ENCODE measurements at places on chromosomes 12 and 14. TPM values are rescaled to one million over a fixed set of nuclear protein-coding genes. Genes with fewer than 3 reads are reported as not detected.

Gene CCDC85C
- 11.8 TPM for total RNA-seq

Gene ARHGAP5
- total RNA-seq = 42.5 TPM

Gene TUNAR
- total RNA-seq = not detected

Gene TAS2R7
- not detected for total RNA-seq

Gene RNASE3
- total RNA-seq = not detected

Gene B4GALNT1
- total RNA-seq = 0.80 TPM

Gene CD163L1
- total RNA-seq = 0.97 TPM

Gene KERA
- not detected for total RNA-seq

Gene KRT6C
- total RNA-seq = not detected

Gene CCDC60
- total RNA-seq = not detected

Gene CLEC2A
- not detected for total RNA-seq

Gene AQP5
- total RNA-seq = not detected

Gene ALDH1L2
- 1.2 TPM for total RNA-seq

Gene COX8C
- not detected for total RNA-seq

Gene GPD1
- 0.33 TPM for total RNA-seq

Gene LRP6
- 1.1 TPM for total RNA-seq

Gene KIF5A
- total RNA-seq = 1.6 TPM

Gene IGF1
- total RNA-seq = 1.6 TPM

Gene CLEC9A
- not detected for total RNA-seq

Gene TBX5
- total RNA-seq = not detected

Gene FAM186B
- 0.11 TPM for total RNA-seq

Gene ZFHX2
- total RNA-seq = 0.75 TPM

Gene ANO4
- not detected for total RNA-seq

Gene GNG2
- total RNA-seq = 253 TPM

Gene PRICKLE1
- total RNA-seq = 0.89 TPM

Gene TMEM117
- 1.0 TPM for total RNA-seq

Gene SMIM41
- total RNA-seq = not detected

Gene PPP1R1A
- not detected for total RNA-seq

Gene DBX2
- not detected for total RNA-seq

Gene OAS3
- 221 TPM for total RNA-seq

Gene SLC35E3
- 9.1 TPM for total RNA-seq

Gene GARIN6
- total RNA-seq = not detected

Gene SIX6
- not detected for total RNA-seq

Gene RNASE2
- not detected for total RNA-seq

Gene AMDHD1
- total RNA-seq = 2.0 TPM

Gene MYF6
- total RNA-seq = not detected

Gene ARF6
- total RNA-seq = 162 TPM

Gene MYO1H
- not detected for total RNA-seq

Gene ADGRD1
- total RNA-seq = not detected

Gene KRT8
- total RNA-seq = 0.20 TPM

Gene RNASE7
- not detected for total RNA-seq

Gene DENR
- 51.7 TPM for total RNA-seq

Gene MGAT4C
- not detected for total RNA-seq

Gene PIANP
- 0.75 TPM for total RNA-seq

Gene FOXN4
- total RNA-seq = not detected

Gene SIX4
- not detected for total RNA-seq

Gene POLR3B
- 4.7 TPM for total RNA-seq

Gene TPPP2
- not detected for total RNA-seq
